ENCODE measurements at places on chromosomes 1 and 21. TPM values are rescaled to one million over a fixed set of nuclear protein-coding genes. Genes with fewer than 3 reads are reported as not detected.

PCP4L1 gene
- 0.27 TPM for total RNA-seq

OPRD1 gene
- total RNA-seq, result 0.03 TPM

TRIM63 gene
- total RNA-seq, result not detected

CHIA gene
- total RNA-seq, result not detected

ALG14 gene
- total RNA-seq, result 7.7 TPM

ESPN gene
- not detected for total RNA-seq
